CD4-positive, alpha-beta T cell treated with Interleukin-4 for 4 hours (primary cell): ENCODE measurements at places on chromosomes 16 and 17.
A peak's percentile ranks its signal among the peaks of the same experiment; 100 is the strongest.

DNA sequence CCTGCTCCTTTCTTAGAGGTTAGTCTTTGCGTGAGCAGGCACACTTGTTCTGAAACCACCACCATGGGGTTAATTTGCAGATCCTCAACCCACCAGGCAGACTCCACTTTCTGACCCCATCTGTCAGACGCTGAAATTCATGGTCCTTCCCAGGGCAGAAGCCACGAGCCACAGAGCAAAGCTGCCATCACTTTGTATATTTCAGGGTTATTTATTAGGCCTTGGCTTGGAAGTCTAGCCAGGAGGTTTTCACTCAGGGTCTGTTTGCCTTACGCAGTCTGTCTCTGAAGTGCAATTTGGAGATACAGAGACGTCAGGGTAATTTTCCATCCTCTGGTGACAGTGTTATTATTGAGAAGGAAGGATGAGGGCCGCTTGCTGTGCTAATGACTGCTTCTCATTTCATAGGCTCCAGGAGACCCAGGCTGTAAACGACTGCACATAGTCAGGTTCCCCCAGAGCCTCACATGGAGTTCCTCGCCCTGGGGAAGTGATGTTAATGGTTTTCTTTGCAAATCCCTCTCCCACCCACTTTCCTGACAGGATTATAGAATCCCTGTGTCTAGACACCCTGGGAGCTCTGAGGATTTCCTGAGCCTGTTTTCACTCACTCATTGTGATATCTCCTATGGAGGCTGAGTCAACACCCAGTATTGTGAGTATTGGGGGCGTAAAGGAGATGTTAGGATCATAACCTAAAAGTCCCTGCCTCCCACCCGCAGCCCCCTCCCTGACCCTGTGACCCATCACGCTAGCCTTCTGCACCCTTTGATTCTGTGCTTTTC, 269.0 kb downstream of the ABCC12 start:
- no peak for DNase-seq

GRCh38 chr17:77072670-77073069, 68.1 kb upstream of the SEC14L1 start:
- no peak for DNase-seq

- DNase-seq = no peak
These were observed 212.8 kb upstream of the ELAC2 start for GRCh38 chr17:13230350-13231264.

GRCh38 chr17:80116921-80117380, 15.6 kb downstream of the GAA start:
- DNase-seq = no peak

DNA sequence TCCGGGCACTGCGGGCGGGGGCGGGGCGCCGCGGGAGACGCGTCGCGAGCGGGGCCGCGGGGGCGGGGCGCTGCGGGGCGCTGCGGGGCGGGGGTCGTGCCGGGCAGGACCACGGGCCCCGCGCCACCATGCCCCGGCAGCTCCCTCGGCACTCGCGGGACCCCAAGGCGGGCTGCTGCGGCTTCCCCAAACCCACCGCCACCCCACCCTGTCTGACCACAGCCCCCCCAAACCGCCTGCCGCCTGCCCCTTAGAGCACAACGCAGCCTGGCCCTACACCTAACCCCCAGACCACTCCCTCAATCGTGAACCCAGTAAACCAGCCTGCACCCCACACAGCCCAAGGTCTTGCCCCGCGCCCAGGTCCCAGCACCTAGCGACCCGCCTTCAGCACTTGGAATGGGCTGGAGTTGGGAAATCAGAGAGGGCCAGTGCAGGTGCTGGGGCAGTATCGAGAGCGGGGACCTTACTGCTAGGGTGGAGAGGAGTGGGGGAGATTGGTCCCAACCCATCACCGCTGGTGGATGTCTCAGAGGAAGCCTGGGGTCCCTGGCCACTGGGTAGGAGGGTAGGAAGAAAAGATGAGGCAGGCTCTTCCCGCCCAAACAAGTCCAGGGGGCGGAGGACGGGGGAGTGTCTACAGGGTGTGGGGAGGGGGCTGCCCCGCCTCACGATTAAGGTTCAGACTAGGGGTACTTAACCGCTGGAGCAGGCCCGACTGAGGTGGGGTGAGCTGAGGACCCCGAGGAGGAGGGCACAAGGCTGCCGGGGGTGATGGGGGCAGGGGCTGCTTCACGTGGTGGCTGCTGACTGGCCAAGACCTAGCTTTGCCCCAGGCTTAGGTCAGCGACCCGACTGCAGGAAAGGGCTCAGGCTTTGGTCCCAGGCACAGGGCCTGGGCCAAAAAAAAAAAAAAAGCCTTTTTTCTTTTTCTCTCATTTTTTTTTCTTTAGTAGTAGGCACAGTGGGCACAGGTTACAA, 539 bp upstream of the VAMP2 start:
- DNase-seq = no peak

- DNase-seq = no peak
These were observed 667 bp downstream of the PSMD3 start for GRCh38 chr17:39981207-39981741.

DNA sequence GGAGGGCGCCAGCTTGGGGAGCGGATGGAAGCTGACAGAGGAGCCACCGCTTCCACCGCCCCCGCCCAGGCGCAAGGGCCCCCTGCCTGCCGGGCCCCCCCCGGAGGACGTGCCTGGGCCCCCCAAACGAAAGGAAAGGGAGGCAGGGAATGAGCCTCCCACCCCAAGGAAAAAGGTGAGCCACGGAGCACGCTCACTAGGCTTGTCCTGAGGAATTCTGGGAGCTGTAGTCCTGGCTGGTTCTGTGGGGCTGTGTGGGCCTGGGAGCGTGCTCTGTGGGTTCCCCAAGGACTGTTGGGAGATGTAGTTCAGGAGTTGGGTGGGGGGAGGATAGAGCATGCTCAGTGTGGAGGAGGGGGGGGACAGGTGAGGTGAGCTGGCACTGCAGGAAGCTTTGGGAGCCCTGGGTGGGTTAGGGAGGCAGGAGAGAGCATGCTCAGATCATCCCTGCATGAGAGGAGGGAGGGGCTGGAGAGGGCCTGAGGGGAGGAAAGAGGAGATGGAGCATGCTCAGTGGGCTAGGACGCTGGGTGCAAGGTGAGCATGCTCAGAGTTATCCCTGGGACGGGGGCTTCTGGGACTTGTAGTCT, 4.5 kb downstream of the FBXL19 start:
- no peak for DNase-seq

DNA sequence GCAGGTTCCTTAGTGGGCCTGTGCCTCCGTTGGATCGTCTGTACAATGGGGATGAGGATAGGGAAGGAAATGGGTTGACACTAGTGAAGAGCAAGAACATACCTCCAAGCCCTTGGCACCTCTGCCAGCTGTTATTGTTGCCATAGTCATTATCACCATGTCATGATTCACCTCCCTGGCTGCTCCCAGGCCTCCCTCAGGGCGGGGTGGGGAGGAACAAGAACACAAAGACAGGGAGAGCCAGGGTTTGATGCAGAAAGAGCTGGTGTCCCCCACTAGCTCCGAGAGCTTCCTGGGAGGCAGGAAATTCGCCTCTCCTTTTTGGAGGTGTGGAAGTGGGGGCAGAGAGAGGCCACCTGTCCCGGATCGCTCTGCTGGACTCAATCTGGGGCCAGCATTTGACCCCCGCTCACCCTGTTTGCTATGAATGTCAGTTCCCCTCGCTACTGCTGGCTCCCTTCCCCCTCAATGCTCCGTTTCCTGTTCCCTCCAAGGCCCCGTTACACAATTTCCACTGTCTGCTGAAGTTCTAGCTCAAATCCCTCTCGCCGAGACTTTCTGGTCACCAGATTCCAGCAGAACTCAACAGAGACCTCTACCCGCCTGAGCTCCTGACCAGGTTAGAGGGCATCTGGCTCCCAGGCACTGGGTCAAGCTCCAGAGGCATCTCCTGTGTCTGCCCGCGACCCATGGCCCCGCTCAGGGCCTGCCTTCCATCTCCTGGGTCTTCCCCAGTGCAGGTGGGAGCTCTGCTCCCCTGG, 9.1 kb downstream of the TIMP2 start:
- peak; percentile 10 for DNase-seq

DNA sequence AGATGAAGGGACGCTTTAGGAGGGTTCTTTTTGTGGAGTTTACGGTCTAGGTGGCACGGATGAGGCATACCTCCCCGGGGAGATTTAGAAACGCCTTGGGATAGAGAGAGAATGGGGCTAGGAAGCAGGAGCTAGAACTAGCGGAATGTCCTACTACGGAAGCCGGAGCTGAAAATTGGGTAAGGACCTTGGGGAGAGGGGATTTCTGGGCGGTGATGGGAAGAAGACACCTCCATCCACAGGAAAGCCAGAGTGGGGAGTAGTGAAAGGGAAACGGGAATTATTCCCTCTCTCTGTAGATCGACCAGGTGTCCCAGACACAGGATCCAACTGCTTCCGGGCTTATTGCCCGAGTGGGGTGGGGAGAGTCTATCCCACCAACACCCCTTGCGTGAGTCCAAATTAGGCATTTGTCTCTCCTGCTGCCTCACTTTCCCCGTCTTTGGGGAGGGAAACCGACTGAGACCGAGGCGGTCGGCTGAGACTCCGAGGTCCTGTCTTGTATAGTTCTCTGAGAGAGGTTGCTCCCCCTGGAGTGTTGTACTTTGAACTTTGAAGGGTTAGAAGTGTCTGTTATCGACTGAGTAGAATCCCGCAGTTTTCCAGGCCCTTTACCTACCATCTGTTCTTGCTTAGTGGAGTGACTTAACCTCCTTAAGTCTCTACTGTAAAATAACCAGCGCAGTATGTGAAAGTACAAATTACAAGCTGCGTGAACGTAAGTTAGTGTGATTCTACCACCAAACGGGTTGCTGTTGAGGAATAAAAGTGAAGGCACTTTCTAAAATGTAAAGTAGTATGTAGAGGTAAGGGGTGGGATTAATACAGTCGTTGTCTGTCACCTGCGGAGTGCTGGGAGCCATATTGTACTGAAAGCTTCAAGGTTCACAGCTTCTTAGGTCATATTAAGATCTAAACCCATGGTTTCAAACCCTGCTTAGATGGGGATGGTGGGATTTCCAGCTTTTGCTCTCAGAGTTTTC, 1.0 kb downstream of the RSPRY1 start:
- DNase-seq = peak; percentile 19
